ENCODE measurements at places on chromosomes 6 and 20.

DNA sequence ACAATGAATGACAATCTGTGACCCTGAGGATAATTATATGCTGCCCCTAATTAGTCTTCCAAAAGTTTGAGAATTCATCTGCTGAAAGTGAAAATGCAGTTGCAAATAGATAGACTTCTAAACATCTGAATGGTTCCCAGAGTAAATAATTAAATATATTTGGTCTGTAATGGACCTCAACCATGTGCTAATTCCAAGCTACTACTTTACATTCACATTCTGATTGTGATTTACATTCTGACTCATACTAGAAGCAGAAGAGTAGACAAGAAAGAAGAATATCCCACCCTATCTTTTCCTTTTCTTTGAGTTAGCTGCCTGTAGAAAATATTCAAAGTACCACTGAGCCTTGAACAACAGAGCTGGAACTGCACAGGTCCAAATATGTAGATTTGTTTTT lies 80.8 kb downstream of the PTPRK start:
- DNase-seq: no peak

DNA sequence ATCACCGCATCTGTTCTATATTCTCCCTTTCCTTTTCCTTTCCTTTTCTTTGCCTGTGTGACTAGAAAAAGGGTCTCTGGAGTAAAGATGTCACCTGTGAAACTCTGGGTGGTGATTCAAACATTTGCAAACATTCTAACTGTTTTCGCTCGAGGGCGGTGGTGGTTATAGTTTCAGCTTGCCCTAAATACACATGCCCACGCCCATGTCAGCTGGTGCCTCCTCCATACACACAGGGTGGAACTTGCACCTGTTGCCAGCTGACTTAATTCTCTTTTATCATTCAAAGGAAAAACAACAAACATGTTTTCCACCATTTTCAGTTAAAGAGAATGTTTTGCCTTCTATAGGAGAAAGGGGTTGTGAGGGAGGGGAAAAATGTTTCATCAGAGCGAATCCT lies 381.9 kb upstream of the ARID1B start:
- peak; percentile 62 for DNase-seq

GRCh38 chr20:34082232-34082887 lies 29.7 kb downstream of the EIF2S2 start:
- no peak for DNase-seq

DNA sequence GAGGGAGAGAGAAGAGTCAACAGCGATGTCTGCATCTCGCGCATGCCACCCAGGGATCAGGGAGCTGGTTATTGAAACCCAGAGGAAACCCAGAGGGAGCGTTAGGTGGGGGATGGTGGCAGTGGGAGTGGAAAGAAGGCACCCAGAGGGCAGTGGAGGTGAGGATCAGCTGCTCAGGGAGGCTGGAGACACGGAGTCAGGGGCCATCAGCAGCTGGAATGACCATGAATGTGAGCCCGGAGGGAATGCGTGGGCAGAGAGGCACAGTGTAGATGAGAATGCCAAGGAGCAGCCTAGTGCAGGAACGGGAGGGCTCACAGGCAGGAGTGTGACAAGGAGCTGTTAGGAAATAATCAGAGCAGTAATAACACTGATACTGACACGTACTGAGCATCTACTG lies 36.2 kb downstream of the RSPO4 start:
- no peak for DNase-seq

DNA sequence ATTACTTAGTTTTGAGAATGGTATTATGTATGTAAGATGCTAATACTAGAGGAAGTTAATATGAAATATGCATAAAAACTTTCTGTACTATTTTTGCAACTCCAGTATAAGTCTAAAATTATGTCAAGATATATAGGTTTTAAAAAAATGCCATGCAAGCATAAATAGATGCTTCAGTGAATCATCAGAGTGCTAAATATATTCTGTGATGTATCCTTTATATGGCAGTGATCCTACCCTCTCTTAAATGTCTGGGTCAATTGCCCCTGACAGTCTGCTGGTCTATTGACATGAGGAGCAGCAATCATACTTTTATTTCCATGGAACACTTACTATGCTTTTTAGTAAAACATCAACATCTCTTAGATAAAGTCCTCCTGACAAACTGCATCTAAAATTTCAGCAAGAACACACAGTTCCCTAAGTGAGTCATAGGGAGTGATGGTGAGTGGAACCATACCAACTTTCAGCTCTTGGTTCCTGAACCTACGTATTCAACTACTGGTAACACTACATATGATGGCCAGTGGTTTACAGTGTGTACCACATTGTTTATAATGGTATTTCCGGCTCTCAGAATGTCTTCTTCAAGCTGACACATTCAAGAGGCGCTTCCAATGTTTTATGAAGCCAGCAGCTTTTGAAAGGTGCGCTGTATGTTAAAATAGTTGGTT lies 928.7 kb upstream of the GJE1 start:
- DNase-seq: no peak

GRCh38 chr6:34370361-34370760 lies 22.1 kb downstream of the NUDT3 start:
- DNase-seq: no peak

GRCh38 chr6:23611776-23612381 lies 514.1 kb upstream of the NRSN1 start:
- DNase-seq: no peak

DNA sequence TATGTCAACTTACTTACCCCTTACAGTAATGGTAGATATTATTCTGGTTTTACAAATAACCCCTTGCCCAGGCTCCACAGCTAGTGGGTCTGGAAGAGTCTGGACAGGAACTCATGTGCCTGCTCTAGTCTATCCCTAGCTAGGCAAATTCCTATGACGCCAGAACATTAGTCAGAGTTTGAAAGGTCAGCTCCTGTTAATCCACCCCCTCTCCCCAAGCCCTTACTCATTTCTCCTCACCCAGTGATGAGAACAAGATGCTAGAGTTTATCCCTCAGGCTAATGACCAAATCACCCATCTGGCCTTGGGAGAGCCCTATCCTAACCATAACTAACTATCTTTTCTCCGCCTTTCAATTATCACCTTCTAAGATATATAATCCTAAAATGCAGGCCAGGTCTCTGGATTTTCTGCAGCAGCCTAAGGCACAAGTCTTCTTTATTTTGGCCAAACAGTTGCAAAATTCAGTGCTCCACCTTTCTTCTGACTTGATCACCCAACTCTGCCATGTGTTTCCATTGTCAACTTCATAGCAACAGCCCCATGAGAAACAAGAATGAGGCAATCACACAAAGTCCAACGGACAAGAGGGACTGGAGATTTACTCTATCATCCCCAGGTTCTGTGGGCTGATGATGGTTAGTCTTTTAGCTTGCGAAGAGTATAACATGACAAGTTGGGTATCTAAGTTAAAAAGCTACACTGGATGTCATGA lies 113.3 kb downstream of the TASP1 start:
- no peak for DNase-seq

DNA sequence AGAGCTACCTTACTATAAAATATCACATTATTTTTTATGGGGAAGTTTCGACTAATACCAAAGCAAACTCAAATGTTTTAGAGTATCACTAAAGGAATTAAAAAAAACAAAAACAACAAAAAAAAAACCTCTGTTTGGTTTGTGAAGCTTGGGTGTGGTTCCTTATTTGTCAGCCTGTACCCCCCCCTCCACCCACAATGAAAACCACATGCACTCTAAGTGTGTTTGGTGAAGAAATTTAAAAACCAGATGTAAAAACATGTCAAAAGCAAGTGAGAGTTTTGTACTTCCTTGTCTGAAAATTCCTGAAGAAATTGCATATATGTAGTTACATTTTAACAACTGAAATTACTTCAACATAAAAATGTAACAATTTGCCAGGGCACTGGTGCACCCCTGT lies 3.1 kb downstream of the STK38 start:
- DNase-seq: peak; percentile 83

DNA sequence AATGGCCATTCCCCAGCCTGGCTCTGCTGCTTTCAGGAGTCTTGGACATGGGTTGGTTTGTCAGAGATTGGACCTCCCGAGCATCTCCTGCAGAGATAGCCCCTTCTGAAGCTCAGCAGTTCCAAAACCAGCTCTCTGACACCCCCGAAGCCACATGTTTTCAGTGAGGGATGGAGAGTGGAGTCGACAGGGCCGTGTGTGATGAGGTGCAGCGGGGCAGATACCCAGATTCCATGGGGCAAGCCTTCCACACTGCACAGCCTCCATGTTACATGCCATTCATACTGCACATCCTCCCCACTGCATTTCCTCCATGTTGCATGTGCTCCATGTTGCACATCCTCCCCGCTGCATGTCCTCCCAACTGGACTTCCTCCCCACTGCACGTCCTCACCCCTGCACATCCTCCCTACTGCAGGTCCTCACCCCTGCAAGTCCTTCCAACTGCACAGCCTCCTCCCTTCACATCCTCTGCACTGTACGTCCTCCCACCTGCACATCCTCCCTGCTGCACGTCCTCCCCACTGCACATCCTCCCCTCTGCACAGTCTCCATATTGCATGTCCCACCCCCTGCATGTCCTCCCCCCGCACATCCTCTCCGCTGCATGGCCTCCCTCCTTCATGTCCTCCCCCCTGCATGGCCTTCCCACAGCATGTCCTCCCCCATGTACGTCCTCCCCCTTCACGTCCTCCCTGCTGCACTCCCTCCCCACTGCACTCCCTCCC lies 112.2 kb downstream of the SYNDIG1 start:
- no peak for DNase-seq

- no peak for DNase-seq
Observed at GRCh38 chr6:136549300-136550044, 750 bp downstream of the MAP7 start.

DNA sequence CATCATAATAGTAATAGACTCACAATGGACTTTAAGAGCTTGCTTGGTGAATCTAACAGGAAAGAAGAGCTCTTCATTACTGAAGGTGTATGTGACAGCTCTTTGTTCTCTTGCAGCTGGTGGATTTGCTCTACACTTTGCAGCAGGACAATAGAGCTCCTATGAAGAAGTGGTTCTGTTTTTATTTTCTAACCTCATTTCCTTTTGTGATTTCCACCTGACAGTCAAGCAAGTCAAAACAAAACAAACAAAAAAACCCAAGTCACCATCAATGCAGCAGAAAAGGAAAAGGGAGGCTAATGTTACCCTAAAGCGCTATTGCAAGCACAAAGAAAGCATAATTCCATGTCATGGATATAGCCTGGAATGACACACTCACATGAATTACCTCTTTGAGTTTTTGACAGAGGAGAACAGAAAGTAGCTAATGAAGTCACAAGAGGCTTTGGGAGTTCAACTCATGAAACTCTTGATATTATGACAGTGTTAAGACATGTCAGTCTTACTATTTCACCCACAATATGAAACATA lies 1188.1 kb downstream of the EPHA7 start:
- no peak for DNase-seq

DNA sequence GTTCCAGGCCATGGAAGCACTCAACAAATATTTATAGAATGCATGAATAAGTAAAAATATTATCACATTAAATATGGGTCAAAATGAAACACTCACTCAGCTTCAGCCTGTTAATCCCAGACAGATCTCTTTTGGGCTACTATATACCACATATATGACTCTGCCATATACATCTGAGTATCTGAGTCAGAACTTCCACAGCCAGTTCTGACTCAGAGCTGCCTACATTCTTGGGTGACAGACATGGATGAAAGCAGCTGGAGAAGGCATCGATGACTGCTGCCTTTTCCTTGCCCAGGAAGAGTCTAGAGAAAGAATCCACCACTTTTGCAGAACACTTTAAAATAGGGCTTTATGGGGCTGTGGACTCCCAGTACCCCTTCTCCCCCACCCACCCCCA lies 11.5 kb upstream of the PDYN start:
- DNase-seq: no peak

DNA sequence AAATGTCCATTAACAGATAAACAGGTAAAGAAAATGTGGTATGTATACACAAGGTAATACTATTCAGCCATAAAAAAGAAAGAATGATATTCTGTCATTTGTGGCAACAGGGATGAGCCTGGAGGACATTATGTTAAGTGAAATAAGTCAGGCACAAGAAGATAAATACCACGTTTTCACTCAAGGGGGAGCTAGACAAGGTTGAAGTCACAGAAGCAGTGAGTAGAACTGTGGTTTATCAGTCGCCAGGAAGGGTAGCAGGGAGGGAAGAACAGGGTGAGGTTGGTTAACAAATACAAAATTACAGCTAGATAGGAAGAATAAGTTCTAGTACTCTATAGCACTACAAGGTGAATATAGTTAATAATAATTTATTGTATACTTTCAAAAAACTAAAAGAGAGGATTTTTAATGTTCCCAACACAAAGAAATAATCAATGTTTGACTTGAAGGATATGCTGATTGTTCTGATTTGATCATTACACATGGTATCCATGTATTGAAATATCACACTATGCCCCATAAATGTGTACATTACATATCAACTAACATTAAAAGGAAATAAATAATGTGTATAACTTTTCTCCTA lies 21.1 kb downstream of the RTN4IP1 start:
- DNase-seq: peak; percentile 44

GRCh38 chr6:7067305-7067704 lies 40.5 kb upstream of the RREB1 start:
- DNase-seq: no peak

- no peak for DNase-seq
Observed at GRCh38 chr20:54643761-54644160, 168.4 kb downstream of the DOK5 start.

DNA sequence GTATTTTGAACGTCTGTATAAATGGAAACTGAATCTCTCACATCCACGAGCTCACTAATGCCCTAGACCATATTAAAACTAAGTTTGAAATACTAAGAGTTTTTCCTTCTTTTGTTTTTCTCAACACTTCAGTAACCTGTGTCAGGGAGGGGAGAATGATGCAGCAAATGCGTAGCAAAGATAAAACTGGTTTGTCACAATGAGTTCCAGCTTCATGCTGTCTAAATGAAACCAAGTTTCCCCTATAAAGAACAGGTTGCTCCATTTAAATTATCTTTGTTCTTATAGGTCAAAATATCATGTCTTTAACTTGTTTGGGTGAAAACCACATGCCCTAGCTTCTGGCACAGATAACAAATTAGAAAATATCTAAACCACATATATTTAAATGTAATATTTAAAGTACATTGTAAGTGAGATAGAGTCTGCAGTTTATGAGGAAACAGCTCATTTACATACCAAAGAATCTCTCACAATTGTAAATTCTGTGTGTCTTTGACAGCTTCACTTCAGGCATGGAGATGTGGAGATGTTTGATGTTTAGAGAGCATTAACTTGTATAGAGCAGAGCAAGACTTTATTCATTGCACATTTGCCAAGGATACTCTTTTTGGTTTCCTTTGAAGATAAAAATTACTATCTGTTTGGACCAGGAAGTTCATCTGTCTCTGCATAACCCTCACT lies 7.3 kb downstream of the TRDN start:
- no peak for DNase-seq

Measured in CD4-positive, CD25-positive, alpha-beta regulatory T cell (primary cell).